ENCODE measurements at places on chromosomes 5 and 9. TPM values are rescaled to one million over a fixed set of nuclear protein-coding genes. Genes with fewer than 3 reads are reported as not detected.

IL9 gene
- not detected for total RNA-seq

ZFP37 gene
- 2.9 TPM for total RNA-seq

IL13 gene
- not detected for total RNA-seq

NR5A1 gene
- total RNA-seq, result 88.4 TPM

LRRC70 gene
- 0.36 TPM for total RNA-seq

CDH6 gene
- total RNA-seq, result 2.3 TPM

SPATA31C1 gene
- total RNA-seq, result 0.97 TPM

TNC gene
- 92.5 TPM for total RNA-seq

GRCh38 chr9:81141961-81142360, 547.4 kb downstream of the TLE1 start:
- H3K27ac ChIP-seq, result no peak overlapping the region
- no peaks in the 10 kb centered on the region for H3K27me3 ChIP-seq
- DNase-seq, result no peak
- H3K4me1 ChIP-seq, result no peaks in the 10 kb centered on the region
- no peaks in the 10 kb centered on the region for H3K36me3 ChIP-seq
- H3K4me3 ChIP-seq, result no peak overlapping the region

DNA sequence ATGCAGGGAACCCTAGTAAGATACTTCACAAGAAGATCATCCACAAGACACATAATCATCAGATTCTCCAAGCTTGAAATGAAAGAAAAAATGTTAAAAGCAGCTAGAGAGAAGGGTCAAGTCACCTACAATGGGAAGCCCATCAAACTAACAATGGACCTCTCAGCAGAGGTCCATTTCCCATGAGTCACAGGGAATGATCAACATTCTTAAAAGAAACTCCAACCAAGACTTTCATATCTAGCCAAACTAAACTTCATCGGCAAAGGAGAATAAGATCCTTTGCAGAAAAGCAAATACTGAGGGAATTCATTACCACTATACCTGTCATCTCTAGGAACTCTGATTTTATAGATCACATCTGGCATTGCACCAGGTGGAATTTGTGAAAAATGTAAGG, 52.9 kb upstream of the SPATA31E1 start:
- no peak overlapping the region for H3K27ac ChIP-seq
- no peak overlapping the region for H3K4me3 ChIP-seq
- no peaks in the 10 kb centered on the region for H3K27me3 ChIP-seq
- no peaks in the 10 kb centered on the region for H3K4me1 ChIP-seq
- H3K36me3 ChIP-seq, result no peaks in the 10 kb centered on the region

DNA sequence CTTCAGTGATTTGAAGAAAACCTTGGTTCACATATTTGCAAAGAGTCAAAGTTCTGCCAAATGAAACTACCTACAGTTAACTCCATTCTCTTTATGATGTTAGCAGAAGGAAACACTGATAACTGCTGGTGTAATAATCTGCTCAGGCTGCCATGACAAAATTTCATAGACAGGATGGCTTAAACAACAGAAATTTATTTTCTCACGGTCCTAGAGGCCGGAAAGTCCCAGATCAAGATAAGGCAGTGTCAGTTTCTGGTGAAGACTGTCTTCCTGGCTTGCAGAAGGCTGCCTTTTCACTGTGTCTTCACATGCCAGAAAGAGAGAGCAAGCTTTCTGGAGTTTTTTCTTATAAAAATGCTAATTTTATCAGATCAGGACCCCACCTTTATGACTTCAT, 102.4 kb upstream of the PARP8 start:
- H3K27me3 ChIP-seq, result no peaks in the 10 kb centered on the region
- DNase-seq, result no peak
- H3K4me3 ChIP-seq, result no peak overlapping the region
- H3K36me3 ChIP-seq, result no peaks in the 10 kb centered on the region

GRCh38 chr5:121741156-121741555, 110.5 kb upstream of the FTMT start:
- H3K27ac ChIP-seq, result no peak overlapping the region
- no peak overlapping the region for H3K4me3 ChIP-seq
- no peaks in the 10 kb centered on the region for H3K4me1 ChIP-seq

- no peak overlapping the region for H3K27ac ChIP-seq
- no peak for DNase-seq
- no peaks in the 10 kb centered on the region for H3K27me3 ChIP-seq
- H3K4me1 ChIP-seq, result no peaks in the 10 kb centered on the region
- H3K36me3 ChIP-seq, result no peaks in the 10 kb centered on the region
Measured at GRCh38 chr5:64980176-64980575, 211.4 kb downstream of the CWC27 start.

- no peak overlapping the region for H3K27ac ChIP-seq
- no peaks in the 10 kb centered on the region for H3K4me1 ChIP-seq
- H3K4me3 ChIP-seq, result no peak overlapping the region
- DNase-seq, result no peak
- no peaks in the 10 kb centered on the region for H3K36me3 ChIP-seq
- no peaks in the 10 kb centered on the region for H3K27me3 ChIP-seq
Measured at GRCh38 chr9:14243514-14244042, 70.4 kb downstream of the NFIB start.

DNA sequence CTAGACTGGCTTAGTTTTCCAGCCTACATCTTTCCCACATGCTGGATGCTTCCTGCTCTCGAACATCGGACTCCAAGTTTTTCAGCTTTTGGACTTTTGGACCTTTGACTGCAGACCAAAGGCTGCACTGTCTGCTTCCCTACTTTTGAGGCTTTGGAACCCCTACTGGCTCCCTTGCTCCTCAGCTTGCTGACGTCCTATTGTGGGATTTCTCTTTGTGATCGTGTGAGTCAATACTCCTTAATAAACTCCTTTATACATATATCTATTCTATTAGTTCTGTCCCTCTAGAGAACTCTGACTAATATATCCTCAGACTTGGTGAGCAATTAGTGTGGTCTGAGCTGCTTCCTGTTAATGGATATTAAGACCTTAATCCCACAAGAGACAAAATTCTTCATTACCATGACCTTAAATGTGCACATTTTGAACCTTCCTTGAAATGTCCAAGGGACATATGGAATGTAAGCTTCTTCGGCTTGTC, 752.9 kb downstream of the CDH18 start:
- no peak for DNase-seq
- H3K36me3 ChIP-seq, result no peaks in the 10 kb centered on the region
- H3K27ac ChIP-seq, result no peak overlapping the region
- H3K4me3 ChIP-seq, result no peak overlapping the region
- no peaks in the 10 kb centered on the region for H3K4me1 ChIP-seq

DNA sequence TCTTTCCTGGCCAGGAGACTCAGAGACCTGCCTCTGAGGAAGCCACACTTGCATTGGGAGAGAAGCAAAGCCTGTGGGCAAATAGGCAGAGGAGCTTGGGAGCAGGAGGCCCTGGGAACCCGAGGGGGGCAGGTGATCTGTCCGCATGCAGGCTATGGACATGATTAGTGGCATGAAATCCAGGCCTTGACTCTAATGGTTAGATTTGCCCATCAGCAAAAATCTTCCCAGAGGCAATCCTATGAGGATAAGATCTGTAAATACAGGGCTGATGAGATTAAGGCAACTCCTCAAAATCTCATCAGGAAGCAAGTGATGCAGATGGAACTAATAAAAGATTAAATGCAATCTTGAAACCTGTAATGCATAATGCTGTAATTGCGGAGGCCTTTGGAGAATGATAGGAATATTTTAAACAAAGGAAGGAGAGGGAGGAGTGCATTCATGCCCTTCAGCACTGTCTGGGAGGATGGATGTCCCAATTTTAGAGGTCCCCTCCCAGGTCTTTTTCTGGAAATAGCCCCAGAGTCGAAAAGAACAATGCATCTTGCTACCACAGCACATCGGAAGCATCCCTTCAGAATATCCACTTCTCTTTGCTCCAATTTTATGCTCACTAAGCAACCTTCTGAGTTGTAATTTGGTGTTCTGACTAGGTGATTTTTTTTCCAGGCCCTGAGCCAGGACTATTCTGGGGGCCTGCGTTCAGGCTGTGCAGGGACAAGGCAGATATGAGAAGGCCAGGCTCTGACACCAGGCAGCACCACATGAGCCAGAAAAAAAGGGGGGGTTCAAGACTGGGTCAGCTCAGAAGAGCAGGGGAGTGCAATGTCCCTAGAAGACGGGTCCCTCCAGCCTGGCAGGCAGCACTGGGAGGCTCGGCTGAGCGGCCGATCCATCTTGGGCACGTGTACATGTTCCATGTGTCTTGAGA, 66.5 kb downstream of the MED10 start:
- no peak for DNase-seq
- no peak overlapping the region for H3K27ac ChIP-seq
- no peak overlapping the region for H3K4me3 ChIP-seq
- H3K36me3 ChIP-seq, result no peaks in the 10 kb centered on the region
